Activated T-cell treated with anti-CD3 and anti-CD28 coated beads, Interleukin-2, amount 50 U/mL, for 48 hours (primary cell): ENCODE measurements at places on chromosomes 6 and 20.
A peak's percentile ranks its signal among the peaks of the same experiment; 100 is the strongest.

- no peak for DNase-seq
Measured at GRCh38 chr6:79031821-79032590, 46.0 kb downstream of the PHIP start.

- DNase-seq = no peak
Measured at GRCh38 chr6:133396984-133397348, 155.8 kb downstream of the EYA4 start.

DNA sequence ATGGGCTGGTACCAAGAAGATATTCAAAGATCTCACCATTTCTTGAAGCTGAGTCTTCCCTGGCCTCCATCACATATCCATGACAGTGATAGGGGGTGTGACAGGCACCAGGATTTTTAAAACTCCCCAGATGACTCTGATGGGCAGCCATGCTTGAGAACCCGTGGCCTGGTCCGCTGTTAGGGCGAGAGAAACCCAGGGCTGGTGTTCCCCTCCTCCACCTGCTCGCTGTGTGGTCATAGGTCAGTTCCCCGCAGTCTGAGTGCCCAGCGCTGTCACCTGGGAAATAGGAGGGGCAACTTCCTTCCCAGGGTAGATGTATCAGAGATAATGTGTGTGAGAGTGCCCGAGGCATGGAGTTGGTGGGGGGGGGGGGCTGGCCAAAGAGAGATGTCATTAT lies 50.9 kb downstream of the TMEM242 start:
- no peak for DNase-seq

DNA sequence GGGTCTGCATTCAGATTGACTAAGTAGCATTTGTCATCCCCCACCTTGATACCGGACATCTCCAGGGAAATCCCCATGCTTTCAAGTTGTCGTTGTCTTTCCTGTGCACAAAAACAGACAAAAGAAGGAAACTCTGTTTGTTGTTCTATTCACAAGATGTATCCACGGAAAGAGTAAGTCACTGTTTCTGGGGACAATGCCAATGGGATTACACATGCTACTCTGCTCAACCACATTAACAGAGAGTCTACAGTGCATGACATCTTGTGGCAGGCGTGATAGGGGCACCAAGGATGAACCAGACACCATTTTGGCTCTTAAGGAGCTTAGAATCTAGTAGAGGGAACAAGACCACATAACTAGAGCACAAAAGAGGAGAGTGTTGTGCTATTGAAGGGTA lies 124.4 kb upstream of the NUP153 start:
- no peak for DNase-seq

DNA sequence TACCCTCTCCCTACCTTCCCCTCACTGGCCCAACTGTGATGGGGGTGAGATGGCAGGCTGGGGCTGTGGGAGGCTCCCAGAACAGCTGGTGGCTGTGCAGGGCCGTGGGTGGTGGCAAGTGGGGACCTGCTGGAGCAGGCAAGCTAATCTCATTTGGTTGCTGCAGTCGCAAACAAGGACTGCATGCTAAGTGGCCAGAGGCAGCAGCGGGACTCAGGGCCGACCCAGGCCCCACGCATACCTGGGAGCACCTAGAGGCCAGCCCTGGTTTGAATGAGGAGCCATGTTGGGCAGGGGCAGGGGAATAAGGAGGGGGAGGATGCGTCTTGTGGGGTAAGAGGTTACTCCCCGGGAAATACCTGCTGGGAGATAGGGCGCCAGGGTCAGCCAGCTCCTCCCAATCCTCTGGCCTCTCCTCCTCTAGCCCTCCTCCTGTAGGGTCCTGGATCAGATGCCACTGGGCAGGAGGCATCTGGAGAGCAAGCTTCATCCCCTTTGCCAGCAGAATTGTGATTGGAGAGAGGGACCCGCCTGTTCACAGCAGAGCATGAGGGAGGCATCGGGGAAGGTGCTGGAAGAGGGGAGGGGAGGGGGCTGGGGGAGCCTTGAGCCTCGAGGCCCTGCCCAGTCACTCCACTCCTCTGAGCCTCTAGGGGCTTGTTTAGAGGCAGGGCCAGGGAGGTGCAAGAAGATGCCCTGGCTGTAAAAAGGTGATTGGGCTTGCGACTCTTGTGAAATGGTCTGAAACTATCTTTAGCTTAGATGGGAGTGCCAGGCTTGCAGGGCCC lies 24.3 kb upstream of the CDH22 start:
- no peak for DNase-seq

GRCh38 chr20:32820698-32821377 lies 1.1 kb downstream of the MAPRE1 start:
- DNase-seq = no peak

DNA sequence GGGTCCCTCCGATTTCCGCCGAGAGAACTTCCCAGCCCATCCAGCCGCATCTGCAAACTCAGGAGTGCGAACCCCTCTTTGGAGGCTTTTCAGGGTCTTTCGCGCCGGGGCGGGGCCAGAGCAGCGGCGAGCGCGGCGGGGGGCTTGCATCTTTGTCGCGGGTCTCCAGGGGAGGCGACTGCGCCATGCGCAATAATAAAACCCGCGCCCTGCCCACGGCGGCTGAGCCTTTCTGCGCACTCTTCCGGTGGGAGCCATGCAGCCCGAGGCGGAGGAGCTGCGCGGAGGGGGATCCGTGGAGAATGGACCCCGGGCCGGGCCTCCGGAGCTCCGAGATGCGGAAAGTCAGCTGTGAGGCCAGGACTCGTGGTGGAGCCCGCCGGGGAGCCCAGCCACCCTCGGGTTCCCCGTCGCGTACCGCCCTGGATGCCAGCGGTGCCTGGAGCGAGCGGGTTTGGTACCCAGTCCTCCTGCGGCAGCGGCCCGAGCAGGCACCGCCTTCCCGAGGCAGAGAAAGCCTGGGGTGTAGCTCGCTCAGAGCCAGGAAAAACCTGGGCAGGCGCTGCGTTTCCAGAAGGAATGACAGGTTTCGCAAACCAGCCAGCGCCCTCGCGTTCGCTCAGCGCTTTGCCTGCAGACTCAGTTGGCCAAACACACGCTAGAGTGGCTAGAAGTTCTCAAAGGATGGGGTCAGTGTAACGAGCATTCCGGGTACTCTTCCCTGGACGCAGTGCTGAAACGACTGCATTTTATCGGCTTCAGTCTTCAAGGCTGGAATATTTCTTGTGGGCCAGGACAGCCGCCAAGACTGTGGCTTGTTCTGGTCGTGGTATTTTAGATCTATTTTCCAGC lies 1.2 kb downstream of the AKAP12 start:
- peak; percentile 50 for DNase-seq

DNA sequence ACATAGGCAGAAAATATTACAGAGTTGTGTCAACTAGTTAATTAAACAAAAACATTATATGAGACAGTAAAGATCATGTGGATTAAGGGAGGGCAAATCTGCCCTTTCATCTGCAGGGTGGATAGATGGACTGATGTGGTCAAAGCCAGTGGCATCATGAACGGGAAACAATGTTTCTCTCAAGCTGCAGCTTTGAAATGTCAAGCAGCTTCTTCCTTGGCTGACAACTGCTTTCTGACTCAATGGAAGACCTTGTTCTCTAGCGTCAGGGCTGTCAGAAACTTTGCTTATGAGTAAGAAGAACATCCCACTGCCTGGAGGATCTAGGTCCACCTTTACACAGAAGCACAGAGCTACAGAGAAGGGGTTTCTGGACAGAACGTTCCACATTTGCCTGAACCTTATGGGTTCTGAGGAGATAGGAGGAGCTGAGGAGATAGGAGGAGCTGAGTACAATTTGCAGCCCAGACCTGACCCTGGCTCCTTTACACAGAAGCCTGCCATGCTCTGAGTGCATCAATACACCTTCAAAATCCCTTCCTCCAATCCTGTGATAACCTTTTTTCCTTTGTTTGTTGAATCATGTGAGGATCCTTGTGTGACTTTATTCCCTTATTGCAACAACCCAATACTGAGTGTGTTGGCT lies 6.1 kb downstream of the CST5 start:
- DNase-seq = no peak

DNA sequence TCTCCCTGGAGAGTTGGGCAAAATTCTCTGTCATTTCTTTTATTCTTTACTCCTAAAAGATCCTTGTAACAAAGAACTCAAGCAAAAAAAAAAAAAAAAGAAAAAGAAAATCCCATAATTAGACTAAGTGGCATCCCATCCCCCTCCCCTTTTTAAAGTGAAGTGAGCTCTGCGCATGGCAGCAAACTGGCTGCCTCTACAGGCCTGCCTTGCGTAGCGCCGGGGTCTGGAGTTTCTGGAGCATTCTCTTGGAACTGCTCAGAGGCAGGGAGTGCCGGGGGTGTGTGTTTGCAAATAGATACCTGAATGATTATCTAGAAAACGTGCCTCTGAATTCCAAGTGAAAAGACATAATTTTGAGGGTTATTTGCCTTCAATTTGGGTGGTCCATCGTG lies 48.1 kb downstream of the FOXC1 start:
- no peak for DNase-seq

GRCh38 chr6:106037060-106037459 lies 49.1 kb upstream of the PRDM1 start:
- DNase-seq = no peak

- no peak for DNase-seq
Measured at GRCh38 chr6:45838451-45838850, 177.2 kb downstream of the CLIC5 start.

- DNase-seq = no peak
Measured at GRCh38 chr6:15608396-15608795, 54.4 kb downstream of the DTNBP1 start.

- no peak for DNase-seq
Measured at GRCh38 chr6:145051661-145052060, 683.7 kb downstream of the EPM2A start.

- DNase-seq = no peak
Measured at GRCh38 chr20:41261790-41262717, 55.5 kb downstream of the ZHX3 start.

GRCh38 chr6:43887906-43888683 lies 118.1 kb downstream of the VEGFA start:
- DNase-seq = no peak

- no peak for DNase-seq
Measured at GRCh38 chr20:23002276-23002675, 32.8 kb upstream of the SSTR4 start.

DNA sequence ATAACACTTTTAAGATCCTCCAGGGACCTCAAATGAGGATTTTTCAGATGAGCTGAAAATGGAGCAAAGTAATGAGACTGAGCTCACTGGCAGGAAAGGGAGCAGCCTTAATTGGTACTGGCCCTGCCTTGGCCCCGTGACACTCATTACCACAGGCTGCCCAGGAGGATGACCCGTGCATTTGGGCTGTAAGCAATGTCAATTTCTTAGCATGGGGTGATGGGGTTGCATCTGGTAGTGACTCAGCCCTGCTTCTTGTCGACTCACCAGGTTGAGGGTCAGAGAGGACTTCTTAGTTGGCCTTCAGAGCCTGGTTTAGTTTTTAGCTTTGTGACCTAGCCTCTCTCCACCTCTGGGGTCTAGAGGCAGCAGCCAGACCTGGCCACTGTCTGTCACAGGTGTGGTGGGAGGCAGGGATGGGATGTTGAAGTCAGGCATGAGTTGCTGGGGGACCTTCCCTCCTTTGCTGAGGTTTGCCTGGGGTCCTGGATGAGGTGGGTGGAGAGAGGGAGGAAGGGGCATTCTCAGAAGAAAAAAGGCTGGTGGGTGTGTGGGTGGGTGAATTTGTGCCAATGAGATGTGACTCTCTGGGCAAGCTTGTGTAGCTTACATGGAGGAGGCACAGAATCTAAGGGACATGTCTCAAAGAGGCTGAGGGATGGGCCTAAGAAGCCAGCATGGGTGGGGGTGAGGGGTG lies 25.9 kb upstream of the EPB41L1 start:
- no peak for DNase-seq

GRCh38 chr20:5140195-5140594 lies 13.4 kb downstream of the CDS2 start:
- no peak for DNase-seq

DNA sequence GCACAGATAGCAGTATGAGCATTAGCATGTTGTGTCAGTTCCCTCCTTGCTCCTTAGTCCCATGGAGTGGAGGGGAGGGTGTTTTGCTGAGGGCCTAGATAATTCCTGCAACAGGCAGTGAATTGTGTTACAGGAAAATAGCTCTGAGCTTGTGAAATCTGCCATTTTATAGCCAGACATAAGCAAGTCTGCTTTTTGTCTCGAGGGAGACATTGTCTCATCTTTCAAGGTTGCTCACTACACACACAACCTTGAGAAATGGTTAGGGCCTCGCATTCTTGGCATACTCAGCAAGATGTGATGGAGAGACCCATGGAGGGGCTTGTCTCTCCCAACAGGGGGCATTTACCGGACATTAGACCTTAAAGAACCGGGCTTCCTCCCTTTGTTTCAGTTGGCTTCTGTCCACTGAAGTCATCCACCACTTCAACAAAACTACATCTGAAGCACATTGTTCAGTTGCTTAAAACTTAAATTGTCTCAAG lies 108.0 kb upstream of the FOXO3 start:
- DNase-seq = no peak

DNA sequence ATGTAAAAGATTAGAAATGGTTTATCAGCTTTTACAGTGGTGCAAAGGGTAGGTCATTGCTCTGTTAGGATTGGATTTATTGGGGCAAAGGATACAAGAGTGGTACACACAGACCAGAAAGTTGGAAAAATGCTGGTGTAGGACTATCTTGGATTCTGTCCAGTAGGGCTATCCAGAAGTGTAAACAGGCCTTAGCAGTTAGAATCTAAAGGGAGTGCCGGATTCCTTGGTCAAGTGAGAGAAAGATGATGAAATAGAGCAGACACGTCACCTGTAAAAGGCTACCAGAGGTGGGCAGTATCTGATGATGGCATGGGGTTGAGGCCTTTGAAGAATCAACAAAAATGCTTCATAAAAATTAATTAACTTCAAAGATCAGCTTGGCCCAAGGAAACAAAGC lies 975.9 kb downstream of the KIF16B start:
- no peak for DNase-seq

DNA sequence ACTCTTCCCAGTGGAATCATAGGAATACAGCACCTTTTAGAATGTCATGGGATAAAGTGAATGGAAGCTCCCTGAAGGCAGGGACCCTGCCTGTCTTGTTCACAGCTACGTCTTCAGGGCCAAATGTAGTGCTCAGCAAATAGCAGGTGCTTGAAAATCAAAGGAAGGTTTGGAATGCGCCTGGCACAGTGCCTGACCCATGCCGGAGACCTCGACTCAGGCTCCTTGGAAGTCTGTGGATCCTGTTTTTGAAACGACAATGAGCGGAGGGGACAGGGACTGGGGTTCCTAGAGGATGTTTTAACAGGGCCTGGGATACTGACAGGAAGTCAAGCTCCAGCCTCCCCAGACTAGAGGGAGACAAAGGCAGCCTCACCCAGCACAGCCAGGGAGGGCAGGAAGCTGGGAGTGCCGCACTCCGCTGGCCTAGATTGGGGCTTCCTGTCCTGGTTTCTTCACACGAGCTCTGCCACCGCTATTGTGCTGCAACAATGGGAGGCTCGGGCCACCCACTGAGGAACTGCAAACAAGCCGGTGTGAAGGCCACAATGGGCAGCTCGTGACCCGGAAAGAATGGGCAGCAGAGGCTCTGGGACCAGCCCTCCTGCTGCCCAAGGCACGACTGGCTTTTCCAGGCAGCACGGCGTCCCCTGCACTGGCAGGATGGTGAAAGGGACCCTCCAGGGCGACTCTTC lies 76.7 kb downstream of the PREX1 start:
- DNase-seq = no peak
